Activated effector memory CD4-positive, alpha-beta T cell treated with anti-CD3 and anti-CD28 coated beads, Interleukin-2, amount 50 U/mL, for 16 hours (primary cell): ENCODE measurements at places on chromosomes 4 and X.

DNA sequence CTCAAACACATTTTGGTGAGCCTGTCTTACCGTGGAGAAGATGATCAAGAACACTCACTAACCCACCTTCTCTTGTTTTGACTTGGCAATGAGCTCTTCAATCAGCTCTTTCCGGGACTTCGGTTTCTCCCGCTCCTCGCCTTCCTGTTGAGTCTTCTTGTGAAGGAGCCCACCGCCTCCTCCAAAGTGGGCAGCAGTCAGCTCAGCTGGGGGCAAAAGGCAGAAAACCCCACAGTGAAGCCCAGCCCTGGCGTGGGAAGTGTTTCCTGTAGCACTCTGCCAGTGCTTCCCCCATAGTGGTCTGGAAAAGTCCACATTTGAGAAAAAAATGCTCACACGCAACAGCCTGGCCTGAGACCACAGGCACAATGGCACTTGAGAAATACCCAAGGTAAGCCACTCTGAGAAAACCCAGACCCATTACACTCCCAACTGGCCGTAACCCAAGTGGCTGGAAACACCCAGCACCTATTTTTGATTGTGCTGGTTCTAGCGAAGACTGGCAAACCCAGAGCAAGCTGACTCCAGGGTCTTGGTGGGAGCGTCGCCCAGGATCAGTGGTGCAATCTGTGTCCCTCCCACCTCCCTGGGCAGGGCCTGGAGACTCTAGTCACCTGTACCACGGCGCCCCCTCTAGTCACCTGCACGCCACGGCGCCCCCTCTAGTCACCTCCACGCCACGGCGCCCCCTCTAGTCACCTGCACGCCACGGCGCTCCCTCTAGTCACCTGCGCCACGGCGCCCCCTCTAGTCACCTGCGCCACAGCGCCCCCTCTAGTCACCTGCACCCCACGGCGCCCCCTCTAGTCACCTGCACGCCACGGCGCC is 8.6 kb downstream of the NOP14 start:
- DNase-seq: peak; percentile 90

GRCh38 chr4:126778348-126778747 is 854.4 kb upstream of the INTU start:
- DNase-seq: no peak

DNA sequence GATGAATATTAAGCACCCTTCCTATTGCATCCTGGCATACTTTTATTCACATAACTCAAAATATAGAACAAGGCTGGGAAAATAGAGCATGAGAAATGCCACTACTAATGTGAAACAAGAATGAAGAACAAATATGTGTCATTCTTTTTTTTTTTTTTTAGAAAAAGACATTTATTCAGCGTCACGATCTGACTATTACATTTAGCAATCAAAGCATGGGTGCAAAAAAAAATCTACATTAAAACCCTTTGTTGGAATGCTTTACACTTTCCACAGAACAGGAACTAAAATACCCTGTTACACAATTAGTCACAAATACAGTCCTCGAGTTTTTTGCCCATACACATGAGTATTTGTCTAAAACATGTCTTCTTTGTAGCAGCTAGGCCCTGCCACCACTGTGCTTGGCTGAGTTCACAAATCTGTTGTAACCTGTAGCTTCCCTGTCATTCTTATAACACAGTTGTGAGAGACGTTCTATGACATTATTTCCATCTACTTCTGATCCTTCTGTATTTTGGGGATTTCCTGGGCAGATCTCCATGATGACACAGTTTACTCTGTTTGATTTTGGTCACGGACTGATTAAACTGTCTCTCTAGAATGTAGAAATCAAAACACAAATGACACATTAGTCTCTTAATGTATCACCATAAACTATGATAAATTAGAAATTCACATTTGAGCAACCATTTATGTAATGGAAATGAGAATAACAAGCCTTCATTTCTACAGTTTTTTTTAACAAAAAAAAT is 9.4 kb upstream of the TET2 start:
- DNase-seq: no peak

DNA sequence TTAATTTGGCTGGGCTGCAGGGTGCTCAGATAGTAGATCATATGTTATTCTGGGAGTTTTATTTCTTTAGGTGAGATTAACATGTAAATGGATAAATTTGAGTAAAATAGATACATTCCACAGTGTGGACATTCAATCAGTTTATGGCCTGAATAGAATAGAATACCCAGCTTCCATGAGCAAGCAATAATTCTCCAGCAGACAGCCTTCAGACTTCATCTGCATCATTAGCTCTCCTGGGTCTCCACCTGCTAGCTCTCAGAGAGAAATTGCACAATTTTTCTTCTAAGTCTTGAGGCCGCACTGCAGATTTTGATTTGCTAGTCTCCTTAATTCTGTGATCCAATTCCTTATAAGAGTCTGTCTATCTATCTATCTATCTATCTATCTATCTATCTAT is 420.3 kb upstream of the BOD1L1 start:
- DNase-seq: no peak

DNA sequence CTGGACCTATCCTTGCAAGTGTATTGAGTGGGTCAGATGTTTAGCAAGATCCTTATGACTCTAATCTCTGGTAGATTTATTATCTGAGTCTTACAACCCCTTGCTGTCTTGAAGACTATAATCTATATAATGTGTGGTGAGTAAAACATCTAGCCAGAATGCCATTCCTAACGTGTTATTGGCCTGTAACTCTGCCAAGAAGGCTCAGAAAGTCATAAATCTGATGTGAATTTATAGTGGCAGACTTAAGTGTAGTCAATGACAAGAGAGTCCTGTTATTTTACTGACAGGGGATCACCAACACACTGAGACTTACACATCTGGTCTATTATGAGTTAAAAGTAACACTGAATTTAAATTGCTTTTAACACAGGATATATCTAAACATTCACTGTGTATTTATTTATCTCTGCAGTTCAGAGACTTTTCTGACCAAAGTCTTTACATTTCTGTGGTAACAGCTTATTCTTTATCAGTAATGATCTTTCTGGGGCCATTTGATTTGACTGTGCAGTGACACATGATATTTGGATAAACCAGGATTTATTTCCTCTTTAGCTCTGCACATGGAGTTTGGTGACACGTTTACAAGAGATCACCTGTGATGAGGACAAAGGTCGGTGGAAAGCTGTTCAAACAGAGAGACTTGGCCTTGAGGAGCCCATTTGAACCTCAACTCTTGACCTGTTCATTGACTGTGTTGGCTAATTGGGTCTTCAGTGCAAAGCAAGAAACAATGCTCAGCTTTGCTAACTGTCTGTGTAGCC is 415.8 kb downstream of the STIM2 start:
- no peak for DNase-seq

- DNase-seq: no peak
These were observed 66.0 kb downstream of the APBB2 start for GRCh38 chr4:41148292-41148691.
